ENCODE measurements at places on chromosomes 6 and 20.

DNA sequence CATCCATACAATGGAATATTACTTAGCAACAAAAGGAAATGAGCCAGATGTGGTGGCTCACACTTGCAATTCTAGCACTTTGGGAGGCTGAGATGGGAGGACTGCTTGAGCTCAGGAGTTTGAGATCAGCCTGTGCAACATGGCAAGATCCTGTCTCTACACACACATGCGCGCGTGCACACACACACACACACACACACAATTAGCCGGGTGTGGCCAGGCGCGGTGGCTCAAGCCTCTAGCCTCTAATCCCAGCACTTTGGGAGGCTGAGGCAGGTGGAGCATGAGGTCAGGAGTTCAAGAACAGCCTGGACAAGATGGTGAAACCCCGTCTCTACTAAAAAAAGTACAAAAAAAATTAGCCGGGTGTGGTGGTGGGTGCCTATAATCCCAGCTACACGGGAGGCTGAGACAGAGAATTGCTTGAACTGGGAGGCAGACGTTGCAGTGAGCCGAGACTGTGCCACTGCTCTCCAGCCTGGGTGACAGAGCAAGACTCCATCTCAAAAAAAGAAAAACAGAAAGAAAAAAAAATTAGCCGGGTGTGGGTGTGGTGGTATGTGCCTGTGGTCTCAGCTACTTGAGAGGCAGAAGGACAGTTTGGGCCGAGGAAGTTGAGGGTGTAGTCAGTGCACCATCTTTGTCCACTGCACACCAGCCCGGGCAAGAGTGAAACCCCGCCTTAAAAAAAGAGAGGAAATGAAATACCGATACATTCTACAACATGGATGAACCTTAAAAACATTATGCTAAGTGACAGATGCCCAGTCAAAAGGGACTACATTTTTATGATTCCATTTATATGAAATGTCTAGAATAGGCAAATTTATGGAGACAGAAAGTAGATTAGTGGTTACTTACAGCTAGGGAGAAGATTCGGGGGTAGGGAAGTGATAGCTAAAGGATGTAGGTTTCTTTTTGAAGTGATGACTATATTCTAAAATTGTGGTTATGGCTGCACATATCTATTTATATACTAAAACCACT is 52.5 kb downstream of the RBL1 start:
- DNase-seq, result no peak

GRCh38 chr6:53119772-53120409 is 28.8 kb downstream of the GCM1 start:
- no peak for DNase-seq

DNA sequence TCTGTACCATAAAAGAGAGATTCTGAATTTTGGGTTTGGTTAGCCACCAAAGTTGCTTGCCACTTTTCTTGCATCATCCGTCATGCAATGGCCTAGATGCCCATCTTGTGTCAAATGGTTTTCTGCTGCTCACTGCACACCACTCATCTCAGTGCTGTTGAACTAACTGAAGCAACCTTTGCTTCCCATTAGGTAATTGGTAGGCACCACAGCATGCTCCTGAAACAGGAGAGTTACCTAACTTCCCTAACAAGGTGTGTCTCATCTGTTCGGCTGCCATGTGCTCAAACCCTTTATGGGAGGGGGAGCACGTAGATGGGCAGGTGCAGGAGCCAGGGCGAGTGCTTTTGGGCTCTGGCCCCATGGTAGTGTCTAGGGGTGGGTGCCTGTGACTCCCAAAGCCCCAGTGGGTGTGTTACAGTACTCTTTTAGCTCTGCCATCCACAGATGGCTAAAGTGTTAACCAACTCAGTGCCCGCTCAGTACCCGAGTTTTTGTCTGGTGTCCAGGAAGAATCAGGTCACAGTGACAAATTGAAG is 147.4 kb upstream of the SPACA1 start:
- DNase-seq, result no peak

DNA sequence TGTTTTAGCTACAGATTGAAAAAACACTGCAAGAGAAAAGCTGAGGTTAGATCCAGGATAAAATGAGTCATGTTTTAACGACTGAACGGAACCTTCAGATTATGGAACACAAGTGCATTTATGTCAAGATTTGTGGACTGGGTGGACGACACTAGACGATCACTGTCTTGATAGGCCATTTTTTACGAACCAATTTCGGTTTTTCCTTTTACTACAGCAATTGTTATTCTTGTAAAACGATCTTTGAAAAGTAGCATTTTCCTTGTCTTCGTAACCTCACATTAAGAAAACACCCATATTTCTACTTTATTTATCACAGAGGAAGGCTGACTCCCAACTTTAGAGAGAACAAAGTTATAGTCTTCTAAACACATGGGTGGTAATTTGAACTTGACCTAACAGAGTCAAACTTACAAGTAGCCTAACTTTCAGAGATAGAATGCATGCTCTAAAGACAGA is 294.2 kb upstream of the TCF21 start:
- DNase-seq, result no peak

DNA sequence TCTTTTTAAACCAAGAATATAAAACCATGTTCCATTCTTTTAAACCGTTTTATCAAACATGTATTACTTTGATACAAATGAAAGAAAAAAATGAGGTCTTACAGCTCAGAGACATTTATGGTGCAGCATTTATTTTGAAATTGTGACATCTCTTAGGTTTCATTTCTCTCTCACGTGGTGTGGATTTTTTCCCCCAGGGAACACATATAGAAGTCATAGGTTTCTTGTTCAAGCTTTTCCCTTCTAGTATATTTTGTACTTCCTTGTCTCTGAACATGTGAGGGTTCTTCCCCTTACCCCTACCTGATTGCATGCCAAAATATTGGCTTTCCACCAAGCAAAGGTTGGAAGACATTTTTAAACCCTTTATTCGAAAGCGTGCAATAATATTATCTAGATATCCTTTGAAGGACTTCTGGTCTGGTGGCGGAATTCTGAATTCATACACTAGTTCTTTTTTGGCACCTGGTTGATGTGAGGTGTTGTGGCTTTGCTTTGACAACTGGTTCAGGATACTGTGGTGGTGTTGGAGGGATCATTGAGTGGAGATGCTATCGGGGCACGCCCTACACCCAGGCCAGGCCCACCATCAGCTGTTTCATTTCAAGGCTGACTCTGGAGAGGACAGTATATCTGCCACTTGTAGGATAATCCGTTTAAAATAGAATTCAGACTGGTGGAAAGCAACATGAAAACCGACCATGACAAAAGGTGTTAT is 5.6 kb upstream of the FAM50B start:
- no peak for DNase-seq

DNA sequence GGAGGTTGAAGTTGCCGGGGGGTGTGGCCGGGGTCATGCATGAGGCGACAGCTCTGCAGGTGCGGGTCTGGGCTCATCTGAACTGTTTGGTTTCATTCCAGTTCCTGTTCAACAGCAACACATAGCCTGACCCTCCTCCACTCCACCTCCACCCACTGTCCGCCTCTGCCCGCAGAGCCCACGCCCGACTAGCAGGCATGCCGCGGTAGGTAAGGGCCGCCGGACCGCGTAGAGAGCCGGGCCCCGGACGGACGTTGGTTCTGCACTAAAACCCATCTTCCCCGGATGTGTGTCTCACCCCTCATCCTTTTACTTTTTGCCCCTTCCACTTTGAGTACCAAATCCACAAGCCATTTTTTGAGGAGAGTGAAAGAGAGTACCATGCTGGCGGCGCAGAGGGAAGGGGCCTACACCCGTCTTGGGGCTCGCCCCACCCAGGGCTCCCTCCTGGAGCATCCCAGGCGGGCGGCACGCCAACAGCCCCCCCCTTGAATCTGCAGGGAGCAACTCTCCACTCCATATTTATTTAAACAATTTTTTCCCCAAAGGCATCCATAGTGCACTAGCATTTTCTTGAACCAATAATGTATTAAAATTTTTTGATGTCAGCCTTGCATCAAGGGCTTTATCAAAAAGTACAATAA is 72.5 kb downstream of the PTPN1 start:
- DNase-seq, result peak; percentile 27

DNA sequence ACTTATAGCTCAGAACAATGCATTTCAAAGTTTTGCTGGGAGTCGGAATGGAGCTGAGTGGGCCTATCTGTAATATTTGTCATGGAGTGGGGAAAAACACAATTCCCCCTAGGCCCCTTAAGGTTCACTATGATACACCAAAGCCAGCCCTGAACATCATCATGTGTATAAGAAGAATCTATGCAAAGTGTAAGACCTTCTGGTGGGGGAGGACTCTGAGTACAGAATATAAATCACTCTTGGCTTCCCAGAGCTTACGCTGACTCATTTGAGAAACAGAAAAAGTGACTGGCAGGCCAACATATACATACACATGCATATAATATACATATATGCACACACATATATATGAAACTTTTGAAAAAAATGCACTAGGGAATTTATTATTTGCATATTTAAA is 54.1 kb upstream of the UBR2 start:
- DNase-seq, result no peak
